Retinal pigment epithelial cell (primary cell): ENCODE measurements at places on chromosomes 3 and 15.

DNA sequence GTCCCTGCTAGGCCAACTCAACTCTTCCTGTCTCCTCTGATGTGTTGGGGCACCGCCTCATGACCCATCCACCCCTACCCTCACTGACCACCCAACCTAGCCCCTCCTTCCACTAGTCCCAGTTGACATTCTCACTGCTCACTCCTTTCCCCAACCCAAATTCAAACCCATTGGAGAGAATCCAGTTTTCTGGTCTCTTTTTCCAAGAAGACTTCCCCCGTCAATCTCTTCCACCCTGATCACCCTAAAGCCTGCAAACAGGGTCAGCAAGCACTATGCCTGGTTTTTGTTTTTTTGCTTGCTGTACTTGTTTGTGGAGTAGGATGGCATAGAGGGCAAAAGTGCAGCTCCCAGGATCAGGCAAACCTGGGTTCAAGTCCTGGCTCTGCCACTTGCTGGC lies 176.6 kb upstream of the PPP2R3A start:
- no peak for DNase-seq

GRCh38 chr15:40307421-40308211 lies at the start of gene PLCB2:
Gene PLCB2 (minus strand): TSS chr15:40307935. CDS start chr15:40307672, 263 bp downstream.
- DNase-seq: no peak

- DNase-seq: peak; percentile 20
These were observed 303.1 kb downstream of the RPLP1 start for GRCh38 chr15:69755551-69756310.

- peak; percentile 7 for DNase-seq
These were observed 161.6 kb upstream of the FRMD4B start for GRCh38 chr3:69547461-69547880.

GRCh38 chr3:159609625-159610024 lies 379.0 kb upstream of the IL12A start:
- DNase-seq: no peak

DNA sequence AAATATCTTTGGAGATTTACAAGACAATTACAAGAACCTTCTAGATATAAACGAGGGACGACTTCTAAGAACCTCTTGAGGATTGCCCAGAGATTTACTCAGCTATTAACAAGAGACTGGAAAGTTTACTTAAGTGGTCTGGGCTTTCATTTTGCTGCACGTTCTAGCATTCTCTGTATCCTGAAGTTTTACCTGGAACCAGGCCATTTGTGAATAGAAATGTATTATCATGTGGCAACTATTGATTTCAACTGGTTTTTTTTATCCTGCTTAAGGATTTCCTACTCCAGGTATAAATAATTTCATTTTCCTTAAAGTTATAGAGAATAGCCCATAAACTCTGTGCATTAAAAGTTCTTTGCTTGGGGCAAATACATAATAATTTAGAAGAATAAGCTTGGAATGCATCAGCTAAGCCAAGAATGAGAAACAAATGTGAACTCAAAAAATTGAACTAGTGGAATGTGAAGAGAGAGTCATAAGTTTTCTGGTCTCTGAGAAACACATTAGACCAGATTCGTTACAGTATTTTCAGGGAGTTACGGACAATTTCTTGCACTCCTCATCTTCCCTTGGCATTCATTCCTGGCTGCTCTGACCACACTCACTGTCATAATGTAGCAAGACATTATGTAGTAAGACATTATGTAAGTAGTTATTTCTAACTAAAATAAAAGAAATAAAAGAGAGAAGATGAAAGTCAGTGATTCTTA lies 1.3 kb downstream of the AQP9 start:
- DNase-seq: no peak

- DNase-seq: no peak
These were observed 295.3 kb downstream of the RBMS3 start for GRCh38 chr3:29576181-29576580.

DNA sequence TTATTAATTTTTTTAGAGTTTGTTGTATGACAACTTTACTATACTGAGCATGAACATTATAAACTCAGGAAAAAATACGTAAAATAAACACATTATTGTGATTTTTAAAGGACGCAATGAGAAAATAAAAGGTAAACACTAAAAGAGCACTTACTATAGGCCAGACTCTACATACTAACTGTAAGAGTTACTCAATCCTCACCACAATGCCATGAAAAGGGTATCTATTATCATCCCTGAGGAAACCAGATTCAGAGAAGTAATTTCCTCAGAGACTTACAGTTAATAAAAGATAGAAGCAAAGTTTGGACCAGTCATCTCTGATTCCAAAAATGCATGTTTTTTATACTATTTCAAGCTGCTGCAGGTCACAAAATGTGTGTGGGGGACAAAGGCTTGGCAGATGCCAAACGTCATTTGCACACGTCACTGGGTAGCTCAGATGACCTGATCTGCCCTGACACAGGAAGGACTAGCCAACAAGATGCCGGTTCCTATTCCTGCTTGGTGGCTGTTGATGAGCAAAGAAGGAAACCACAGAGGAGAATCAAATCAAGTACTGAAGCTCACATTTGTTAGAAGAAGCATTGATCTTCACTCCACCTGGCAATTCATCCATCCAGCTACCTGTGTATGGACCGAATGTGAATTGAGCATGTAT lies 42.3 kb downstream of the KLHL6 start:
- no peak for DNase-seq

- no peak for DNase-seq
These were observed 28.0 kb upstream of the PTX3 start for GRCh38 chr3:157408499-157409149.

DNA sequence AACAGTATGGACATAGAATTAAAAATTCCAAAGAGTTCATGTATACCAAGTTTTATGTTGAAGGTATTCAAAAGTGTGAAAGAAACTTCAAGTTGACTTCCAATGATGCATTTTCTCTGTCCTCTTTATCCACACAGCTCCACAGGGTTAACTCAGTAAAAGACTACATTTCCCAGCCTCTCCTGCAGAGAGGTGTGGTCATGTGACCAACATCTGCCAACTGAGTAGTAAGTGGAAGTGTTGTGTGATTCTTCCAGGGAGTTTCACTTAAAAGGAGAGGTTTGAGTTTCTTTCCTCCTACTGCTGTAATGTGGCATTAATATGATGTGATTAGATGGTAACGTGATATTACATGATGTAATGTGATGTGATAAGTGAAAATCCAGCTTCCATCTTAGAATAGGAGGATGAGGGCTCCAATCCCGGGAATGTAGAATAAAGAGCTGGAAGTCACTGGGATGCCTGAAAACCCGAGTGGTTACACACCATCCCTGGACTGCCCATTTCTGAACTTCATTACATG lies 280.6 kb downstream of the ARRDC4 start:
- DNase-seq: no peak

- no peak for DNase-seq
These were observed 51.9 kb upstream of the CDIN1 start for GRCh38 chr15:36527235-36528162.

GRCh38 chr3:30984855-30985749 lies 90.6 kb upstream of the GADL1 start:
- no peak for DNase-seq

- peak; percentile 92 for DNase-seq
These were observed at the start of gene HSPBAP1 for GRCh38 chr3:122793568-122794416. Gene HSPBAP1 (minus strand): TSS chr3:122793831. CDS start chr3:122793680, 151 bp downstream.

DNA sequence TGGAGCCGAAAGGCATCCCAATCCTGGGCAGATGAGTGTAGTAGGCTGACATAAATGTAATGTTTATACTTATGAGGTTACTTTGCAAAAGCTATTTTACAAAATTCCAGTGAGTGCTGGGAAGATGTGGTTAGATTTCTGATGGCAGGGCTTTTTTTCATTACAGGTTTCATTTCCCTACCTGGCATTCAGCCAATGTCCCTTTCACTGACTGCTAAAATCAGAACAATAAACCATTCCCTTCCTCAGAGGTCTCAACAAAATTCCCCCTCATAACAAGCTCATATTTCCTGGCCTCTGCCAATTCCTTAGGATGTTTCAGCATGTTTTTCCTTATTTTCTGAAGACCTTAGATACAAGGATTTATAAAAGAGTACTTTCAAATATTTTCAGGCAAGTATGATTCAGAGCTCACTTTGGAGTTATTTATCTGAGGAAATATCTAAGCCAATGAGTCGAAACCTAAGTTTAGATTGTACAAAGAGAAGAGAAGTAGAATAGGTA lies 40.9 kb upstream of the CCDC80 start:
- no peak for DNase-seq

DNA sequence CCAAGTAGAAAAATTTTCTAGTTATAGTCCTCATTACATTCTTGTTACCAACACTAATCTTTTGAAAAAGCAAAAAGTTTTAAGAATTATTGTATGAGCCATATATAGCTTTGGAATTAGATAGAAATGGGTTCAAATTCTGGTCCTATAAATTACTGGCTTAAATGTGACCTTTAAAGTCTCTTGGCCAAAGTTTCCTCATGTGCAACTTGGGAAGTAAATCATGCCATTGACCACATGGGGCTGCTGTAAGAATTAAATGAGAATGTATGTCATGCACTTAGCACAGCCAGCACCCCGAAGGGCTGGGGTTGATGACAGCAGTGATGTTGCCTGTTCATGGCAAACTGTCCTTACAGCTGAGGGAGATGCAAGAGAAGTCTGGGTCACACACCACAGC lies 108.3 kb downstream of the TOP2B start:
- DNase-seq: no peak

DNA sequence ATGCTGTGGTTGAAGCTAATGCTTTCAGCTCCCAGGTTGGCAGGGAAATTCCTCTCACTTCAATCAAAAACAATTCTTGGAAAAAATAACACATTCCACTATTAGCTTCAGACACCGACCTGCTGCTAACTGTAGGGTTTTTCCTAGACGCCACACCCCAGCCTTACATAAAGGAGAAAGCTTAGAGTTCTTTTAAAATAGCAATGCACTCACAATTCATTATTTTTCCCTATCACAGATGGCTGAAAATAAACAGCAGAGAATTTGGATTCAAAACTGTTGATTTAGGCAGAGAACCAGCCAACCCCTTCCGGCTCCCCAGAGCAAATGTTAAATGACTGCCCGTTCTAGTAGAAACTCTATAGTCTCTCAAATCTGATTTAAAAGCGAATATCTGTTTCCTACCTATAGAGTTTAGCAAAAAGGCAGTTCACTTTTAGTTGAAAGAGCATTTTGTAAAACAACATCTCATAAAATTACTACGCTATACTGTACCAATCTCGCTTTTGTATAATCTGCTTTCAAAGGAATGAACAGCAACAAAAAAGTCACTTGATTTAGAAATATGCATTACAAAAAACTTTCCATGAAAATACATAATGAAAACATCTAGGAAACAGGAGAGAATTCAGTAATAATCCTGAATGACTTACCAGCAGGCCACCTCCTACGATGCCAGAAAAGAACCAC lies 586 bp downstream of the TM4SF1 start:
- DNase-seq: no peak

- DNase-seq: no peak
These were observed 734.5 kb downstream of the ZPLD1 start for GRCh38 chr3:103169289-103169688.

DNA sequence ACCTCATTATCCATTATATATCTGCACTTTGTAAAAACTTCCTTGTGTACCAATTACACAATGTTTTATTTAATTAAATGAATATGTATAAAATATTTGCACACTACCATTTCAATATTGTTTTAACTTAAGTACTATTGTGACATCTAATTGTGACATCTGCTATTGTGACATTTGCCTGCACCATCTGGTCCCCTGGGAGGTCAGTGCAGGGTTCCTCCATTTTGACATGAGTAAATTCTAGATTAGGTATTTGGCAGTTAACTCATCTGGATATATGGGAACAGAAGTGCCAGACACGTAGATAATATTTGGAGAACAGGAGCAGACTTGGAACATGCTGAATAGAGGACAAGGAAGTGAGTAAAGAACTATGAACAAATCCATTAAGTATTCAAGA lies 332.1 kb downstream of the VGLL3 start:
- no peak for DNase-seq

DNA sequence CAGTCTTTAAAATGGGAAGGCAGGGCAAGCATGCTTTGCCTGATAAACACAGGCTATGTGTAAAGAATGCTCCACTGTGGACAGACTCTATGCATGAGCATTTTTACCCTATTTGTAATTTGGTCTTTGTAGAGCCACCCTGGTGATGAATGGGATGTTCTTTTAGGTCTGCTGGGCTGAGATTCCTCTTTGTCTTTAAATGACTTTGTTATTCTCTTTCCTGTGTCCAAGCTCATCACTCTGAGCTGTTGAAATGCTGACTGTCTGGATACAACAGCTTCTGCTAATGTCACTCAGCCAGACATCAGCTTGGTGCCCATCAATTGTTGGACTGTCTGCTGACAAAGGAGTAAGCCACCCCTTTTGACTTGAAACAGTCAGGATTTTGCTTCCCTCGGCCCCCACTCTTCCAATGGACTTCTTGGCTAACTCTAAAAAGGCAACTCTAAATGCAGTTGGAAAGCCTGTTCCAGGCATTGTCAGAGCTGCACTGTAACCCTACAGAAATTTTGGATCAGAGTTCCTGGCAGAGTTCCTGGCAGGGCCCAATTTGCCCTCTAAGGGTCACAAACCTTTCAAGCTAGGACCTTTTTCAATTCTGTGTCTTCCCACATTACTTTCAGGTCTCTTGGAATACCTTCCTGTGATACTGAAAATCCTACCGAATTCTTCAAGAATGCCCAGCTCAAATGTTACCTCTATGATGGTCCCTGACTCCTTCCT lies 40.5 kb upstream of the EIF1B start:
- no peak for DNase-seq

- DNase-seq: no peak
These were observed 35.7 kb upstream of the LCTL start for GRCh38 chr15:66601521-66601920.
